ENCODE measurements at places on chromosomes 5 and 9. TPM values are rescaled to one million over a fixed set of nuclear protein-coding genes. Genes with fewer than 3 reads are reported as not detected.

The HEMGN gene
- not detected for total RNA-seq

The DBH gene
- not detected for total RNA-seq

The ANKRD18A gene
- 9.9 TPM for total RNA-seq

The OLFM1 gene
- 9.6 TPM for total RNA-seq

The CDHR2 gene
- total RNA-seq = 0.06 TPM

The TAS2R1 gene
- total RNA-seq = not detected

The TAF11L10 gene
- not detected for total RNA-seq

The SEMA4D gene
- total RNA-seq = 4.3 TPM

The OGN gene
- not detected for total RNA-seq

The GBA2 gene
- 31.7 TPM for total RNA-seq
